ENCODE measurements at places on chromosomes 5 and 9.

DNA sequence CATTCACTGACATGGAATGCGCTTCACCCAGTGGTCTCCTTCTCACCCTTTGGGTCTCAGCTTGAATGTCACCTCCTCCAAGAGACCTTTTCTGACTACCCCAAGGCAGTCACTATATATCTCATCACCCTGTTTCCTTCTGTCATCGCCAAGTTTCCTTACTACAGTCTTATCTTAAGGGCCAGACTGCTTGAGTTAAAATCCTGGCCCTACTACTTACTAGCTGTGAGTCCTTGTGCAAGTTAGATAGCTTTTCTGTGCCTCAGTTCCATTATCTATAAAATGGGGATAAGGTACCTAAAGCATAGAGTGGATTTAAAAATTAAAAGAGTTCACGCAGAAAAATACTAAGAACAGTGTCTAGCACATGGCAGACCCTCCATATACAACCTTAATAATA, 132.4 kb downstream of the GABBR2 start:
- DNase-seq: no peak

DNA sequence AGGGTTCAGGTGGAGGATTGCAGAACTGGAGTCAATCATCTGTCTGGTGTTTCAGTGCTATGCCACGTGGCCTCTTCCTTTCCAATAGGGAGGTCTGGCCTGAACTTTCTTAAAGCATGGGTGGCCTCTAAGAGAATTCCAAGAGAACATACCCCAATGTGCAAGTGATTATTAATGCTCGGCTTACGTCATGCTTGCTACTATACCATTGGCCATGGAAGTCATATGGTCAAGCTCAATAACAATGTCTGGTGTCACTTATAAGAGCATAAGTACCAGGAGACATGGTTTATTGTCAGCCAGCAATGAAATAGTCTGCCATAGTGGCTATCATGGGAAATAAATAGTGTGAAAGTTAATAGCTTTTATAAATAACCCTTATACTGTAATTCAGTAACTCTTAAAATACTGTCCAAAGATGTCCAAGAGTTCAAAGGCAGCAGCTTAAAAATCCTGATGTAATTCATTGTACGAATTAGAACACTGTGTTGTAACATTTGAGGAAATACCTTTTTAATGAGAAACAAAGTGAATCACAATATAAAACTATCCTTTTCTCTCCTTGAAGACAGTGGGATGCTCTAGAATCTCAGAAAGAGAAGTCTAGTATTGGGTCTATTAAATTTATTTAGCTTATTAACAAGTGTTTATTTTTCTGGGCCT, 355.4 kb upstream of the PRR16 start:
- no peak for DNase-seq

GRCh38 chr9:2913026-2913425, 69.1 kb upstream of the PUM3 start:
- no peak for DNase-seq

GRCh38 chr5:139611703-139612584, 36.2 kb upstream of the CXXC5 start:
- no peak for DNase-seq

DNA sequence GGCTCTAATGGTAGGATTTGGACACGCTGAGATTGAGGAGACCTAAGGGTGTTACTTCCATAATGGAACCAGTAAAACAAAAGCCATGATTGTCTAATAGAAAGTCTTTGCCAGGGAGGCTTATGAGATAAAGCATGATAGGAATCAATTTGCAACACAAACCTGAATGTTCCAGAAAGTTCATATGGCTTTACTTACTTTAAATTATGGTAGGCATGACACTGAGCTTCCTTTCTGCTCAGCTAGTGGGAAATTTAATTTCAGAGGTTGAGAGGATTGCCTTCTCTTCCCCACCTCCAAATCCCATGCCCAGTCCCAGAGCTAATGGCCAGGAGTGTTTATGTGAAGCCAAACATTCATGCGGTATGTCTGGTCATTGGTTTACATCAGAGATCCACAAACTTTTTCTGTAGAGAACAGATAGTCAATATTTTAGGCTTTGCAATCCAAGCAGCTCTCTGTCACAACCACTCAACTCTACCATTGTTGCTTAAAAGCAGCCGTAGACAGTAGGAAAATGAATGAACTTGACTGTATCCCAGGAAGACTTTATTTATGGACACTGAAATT, 114.5 kb downstream of the UGCG start:
- DNase-seq: no peak

GRCh38 chr5:65967288-65968066, 41.1 kb downstream of the ERBIN start:
- DNase-seq: no peak

- no peak for DNase-seq
Measured at GRCh38 chr9:5850724-5851122, 17.8 kb upstream of the ERMP1 start.

- no peak for DNase-seq
Measured at GRCh38 chr5:35212122-35212982, 17.9 kb downstream of the PRLR start.

DNA sequence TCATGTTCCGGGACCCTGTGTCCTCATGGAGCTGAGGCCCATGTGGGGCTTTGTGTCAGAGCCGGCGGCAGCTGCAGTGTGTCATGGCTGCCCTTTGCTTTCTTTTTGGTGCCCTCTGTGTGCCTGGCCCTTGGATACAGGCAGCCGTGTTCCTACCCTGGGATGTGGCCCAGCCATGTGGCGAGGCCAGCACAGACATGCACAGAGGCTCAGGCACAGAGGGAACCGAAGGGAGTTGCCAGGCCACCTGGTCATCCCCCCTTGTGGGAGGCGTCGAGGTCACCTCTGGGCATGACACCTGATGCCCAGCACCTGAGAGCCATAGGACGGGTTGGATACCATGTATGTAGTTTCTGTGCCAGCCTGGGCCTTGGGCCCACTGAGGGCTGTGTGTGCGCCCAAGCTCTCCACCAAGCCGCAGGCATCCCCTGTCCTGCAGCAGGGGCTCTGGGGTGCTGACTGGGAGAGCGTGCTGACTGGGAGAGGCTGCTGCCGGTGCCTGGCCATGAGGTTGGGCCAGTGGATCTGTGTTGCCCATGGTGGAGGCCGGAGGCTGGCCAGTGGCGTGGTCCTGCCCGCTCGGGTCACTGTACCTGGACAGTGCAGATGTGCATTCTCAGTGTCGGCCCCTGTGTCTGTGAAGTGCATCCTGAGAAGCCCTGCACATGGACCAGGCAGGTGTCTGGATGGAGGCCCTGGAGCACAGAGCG, 4.8 kb downstream of the NKD2 start:
- DNase-seq: no peak

DNA sequence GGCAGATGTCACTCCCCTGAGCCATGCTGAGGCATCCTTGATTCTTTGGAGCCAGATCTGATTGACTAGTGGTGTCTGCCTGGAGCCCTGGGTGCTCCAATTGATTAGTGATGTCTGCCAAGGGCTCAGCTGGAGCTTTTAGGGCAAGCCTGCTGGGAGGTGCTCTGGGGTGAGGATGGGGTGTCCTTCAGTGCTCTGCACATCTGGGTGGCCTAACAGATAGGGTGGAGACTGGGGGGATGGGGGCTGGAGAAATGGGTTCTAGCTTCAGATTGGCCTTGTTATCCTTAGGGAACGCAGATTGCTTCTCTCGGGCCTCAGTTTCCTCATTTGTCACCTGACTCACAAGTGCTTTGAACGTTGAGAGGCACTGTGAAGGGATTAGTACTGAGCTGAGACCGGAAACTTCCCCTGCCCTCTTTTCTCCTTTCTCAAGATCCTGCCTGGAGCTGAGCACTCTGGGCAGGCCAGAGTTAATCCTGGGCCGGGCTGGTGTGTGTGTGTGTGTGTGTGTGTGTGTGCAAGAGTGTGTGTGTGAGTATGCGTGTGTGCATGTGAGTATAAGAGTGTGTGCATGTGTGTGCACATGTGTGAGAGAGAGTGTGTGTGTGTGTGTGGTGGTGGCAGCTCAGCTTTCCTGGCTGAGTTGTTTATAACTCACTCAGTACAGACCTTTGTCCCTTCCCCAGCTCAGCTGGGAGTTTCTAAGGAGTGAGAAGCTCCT, 5.6 kb upstream of the IER5L start:
- no peak for DNase-seq

GRCh38 chr5:74538206-74538661, 102.3 kb downstream of the ENC1 start:
- no peak for DNase-seq

- DNase-seq: no peak
Measured at GRCh38 chr9:100401042-100401441, 25.9 kb upstream of the MSANTD3 start.

GRCh38 chr9:25205285-25205684, 473.0 kb downstream of the TUSC1 start:
- no peak for DNase-seq

GRCh38 chr9:131318231-131319085, 28.9 kb downstream of the PLPP7 start:
- no peak for DNase-seq

GRCh38 chr9:133915534-133916158, 76.5 kb downstream of the VAV2 start:
- DNase-seq: no peak

DNA sequence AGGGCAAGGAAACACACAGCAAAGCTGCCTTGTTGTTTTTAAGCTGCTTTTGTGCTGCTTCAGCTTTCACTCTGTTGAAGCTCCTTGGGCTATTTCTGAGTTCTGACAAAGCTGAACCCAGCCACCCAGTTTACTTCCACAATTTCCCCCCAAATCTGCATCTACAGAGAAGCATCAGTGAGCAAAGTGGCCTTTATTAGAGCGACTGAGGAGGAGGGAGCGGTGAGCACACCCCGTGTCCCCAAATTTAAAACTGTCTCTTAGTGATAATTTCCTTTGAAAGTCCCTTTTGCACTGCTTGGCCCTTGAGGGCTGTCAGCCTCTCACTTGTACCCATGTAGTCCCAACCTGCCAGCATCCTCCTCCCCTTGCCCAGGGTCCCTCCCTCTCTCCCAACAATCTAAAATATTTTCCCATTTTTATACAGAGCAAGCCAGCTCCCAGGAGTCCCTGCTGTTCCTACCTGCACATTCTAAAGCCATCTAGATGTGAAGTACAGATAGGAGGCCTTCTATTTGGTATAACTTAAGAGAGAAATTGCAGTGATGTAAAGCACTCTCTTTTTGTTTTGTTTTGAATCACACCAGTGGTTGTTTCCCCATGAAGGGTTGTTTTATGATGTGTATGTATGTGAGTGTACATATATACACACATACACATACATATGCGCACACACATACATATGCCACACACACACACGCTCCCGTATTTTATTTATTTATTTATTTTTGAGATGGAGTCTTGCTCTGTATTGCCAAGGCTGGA, 313.5 kb downstream of the TLE4 start:
- no peak for DNase-seq

GRCh38 chr5:137014731-137015130, 484.4 kb downstream of the SPOCK1 start:
- no peak for DNase-seq

DNA sequence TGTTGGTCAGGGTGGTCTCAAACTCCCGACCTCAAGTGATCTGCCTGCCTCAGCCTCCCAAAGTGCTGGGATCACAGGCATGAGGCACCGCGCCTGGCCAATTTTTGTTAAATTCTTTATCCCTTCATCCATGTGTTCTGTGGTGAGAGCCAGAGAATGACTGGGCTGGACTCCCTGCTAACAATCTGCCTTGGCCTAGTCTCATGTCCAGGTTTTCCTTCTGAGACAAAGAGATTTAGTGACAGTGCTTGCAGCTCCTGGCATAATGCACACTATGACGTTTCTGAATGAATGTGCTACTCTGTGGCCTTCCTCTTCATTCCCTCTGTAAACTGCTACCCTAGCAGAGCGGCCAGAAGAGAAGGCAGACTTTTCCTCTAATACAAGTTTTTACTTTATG, 79.3 kb downstream of the FOXD1 start:
- DNase-seq: no peak

GRCh38 chr9:77601476-77602099, 46.5 kb downstream of the GNA14 start:
- DNase-seq: no peak

DNA sequence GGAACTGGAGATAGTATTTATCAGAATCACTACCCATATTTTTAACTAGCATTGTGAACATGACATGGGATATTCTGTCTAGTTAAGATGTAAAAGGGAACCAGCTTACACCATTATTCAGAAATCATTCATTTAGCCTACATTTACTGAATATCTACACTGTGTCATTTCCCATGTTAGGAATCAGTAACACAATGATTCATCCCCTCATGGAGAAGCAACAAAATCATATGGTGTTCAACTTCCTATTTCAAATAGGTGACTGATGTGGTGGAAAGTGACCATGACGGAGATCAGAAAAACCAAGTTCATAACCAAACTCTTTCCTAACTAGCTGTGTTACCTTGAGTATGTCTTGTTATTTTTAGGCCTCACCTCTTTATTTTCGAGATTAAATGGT, 550.0 kb upstream of the TUSC1 start:
- DNase-seq: no peak

DNA sequence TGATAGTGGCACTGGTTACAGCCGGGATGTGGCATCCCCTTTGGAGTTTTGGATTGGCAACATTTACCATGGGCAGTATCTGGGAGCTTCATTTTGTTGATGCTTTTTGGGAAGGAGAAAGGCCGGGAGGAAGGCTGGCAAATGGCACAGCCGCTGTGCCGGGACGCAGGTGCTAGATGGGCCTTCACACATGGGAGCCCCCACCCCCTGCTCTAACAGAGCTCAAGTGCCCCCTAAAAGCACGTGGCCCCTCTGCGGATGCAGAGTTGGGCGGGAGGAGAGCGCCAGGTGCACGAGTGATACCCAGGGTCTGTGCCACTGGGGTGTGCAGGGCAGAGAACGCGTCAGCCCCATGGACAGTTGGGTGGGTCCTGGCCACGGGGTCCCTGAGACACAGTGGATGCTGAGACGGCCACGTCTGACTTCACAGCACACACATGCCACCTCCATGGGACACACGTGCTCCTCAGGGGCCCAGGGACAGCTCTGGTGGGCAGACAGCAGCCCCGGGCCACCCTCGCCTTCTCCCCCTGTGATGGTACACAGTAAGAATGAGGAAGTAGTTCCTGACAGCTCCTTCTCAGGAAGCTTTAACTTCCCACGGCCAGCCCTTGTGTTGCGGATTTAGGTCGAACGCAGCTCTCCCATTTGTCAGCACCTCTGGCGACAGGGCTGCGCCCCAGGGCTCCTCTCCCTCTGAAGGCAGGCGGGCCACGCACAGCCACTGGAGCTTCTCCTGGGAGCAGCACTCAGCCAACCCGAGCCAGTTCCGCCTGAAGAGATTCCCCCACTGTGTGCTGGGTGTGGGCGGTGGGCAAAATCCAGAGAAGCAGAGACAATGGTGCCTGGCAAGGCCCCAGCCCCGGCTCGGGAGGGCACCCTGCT, 10.8 kb downstream of the SLC9A3 start:
- DNase-seq: no peak

GRCh38 chr9:89477811-89478630, 19.9 kb downstream of the SEMA4D start:
- peak; percentile 58 for DNase-seq

DNA sequence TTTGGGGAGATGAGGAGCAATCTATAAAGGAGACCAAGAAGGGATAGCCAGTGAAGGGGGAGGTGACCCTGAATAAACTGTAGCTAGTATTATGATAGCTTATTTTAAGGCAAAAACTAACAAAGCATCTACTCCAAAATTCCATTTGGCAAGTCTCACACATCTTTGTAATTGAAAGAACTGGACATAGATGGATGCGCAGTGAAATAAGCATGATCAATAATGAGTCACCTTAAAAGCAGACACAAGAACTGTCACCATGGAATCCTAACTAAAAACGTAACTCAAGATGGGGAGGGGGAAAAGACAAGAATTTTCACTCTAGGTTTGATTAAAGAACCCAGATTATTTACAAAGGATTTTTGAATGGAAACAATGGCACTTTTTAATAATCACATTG, 164.5 kb downstream of the MED27 start:
- no peak for DNase-seq
